ENCODE measurements at places on chromosomes 5 and 9.

GRCh38 chr5:79229357-79230174 is 6.4 kb upstream of the JMY start:
- DNase-seq: no peak

DNA sequence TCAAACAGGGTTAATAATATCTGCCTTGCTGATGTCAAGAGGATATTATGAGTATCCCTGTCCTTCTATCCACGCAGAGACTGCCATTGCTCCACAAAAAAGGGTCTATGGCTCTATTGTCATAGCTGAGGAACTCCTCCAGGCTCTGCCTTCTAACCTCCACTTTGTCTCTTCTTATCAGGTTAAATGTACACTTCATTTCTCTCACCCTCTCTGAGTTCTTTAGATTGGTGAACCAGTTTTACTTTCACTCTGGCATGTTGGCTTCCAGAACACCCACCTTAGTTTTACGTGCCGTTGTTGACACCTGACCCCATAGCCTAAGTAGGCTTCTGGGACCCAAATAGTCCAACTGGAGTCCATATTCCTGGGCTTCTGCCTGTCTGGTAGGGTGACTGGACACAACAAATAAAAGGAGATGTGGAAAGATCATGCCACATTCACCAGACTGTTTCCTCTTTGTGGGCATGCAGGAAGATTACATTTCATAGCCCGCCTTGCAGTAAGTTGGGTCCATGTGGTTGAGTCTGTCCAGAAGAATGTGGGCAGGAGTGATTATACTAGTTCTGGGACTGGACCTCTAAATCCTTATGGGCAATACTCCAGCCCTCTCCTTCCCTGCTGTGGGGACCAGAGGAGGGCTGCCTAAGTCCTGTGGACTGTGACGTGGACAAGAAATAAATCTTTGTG is 350.4 kb upstream of the CLINT1 start:
- DNase-seq: no peak

DNA sequence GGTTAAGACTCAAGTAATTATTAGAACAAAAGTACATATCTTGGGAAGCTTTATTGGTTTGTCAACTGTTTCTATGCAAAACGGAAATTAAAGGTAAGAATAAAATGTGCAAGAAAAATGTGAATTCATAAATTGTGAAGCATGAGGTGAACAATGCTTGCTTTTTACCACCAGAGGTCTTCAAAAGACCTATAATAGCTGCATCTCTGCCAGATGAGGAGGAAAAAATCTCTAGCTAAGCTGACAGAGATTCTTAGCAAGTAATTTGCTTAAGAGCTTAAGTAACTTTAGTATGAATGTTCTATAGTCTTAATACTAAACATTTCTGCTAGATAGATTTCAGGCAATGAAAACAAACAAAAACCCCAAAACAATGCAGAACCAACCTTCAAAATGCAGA is 54.1 kb downstream of the MRPS30 start:
- no peak for DNase-seq

GRCh38 chr9:132978451-132979131 is at the start of gene GFI1B:
TSS of gene GFI1B (plus strand) at chr9:132978694. CDS start at chr9:132986679, 7,985 bp downstream.
- DNase-seq: no peak

- DNase-seq: no peak
These were observed 185.3 kb downstream of the MAPKAP1 start for GRCh38 chr9:125521462-125522327.

GRCh38 chr9:107742531-107743309 is 253.2 kb upstream of the KLF4 start:
- no peak for DNase-seq

DNA sequence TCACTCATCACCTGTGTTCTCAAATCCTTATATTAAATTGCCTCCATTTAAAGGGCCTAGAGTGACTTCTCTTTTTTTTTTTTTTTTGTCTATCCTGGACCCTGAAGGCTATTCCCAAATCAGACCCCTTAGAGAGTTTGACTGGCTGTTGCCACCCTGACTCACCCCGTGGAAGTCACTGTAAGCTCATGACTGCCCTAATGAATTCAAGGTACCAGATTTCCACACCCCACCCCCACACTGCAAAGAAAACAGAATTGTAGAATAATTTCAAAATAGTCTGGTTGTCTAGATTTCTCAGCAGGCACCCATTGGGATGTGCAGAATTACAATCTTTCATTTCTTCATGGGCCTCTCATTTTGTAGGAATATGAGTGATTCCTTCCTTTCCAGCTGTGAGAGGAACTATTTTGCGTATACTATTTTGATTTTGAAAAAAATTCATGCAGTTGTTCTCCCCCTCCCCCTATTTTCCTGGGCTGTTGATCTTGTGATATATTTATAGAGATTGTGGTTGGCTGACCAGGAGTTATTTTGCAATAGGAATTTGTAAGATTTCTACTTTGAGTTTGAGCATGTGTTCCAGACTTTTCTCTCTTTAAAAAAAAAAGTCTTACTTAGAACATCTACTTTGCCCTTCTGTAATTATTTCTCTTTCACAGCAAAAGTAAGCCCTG is 79.1 kb downstream of the ZNF618 start:
- no peak for DNase-seq

- DNase-seq: no peak
These were observed 6.5 kb upstream of the FGF1 start for GRCh38 chr5:142692321-142692894.

- DNase-seq: no peak
These were observed 1042.3 kb downstream of the CDH12 start for GRCh38 chr5:21810737-21811316.
